ENCODE measurements at places on chromosomes 7 and 10. TPM values are rescaled to one million over a fixed set of nuclear protein-coding genes. Genes with fewer than 3 reads are reported as not detected.

Gene ELOVL3
- not detected for polyA plus RNA-seq

Gene C7orf57
- not detected for polyA plus RNA-seq

Gene NPTX2
- polyA plus RNA-seq, result 5.8 TPM

Gene H2BK1
- not detected for polyA plus RNA-seq

Gene CEP55
- 1.1 TPM for polyA plus RNA-seq

Gene PDCD4
- polyA plus RNA-seq, result 309 TPM

Gene CTAGE4
- polyA plus RNA-seq, result 16.5 TPM

Gene AKR1C4
- 2.0 TPM for polyA plus RNA-seq

Gene FBXO24
- polyA plus RNA-seq, result not detected

Gene SCIN
- 3.3 TPM for polyA plus RNA-seq

Gene FZD8
- 0.27 TPM for polyA plus RNA-seq

Gene TFPI2
- not detected for polyA plus RNA-seq

Gene GHRHR
- not detected for polyA plus RNA-seq

Gene ARHGAP21
- polyA plus RNA-seq, result 34.4 TPM

Gene GIMAP6
- 28.1 TPM for polyA plus RNA-seq

Gene NUTM2A
- not detected for polyA plus RNA-seq

Gene CFTR
- 23.5 TPM for polyA plus RNA-seq

Gene PPP1R17
- not detected for polyA plus RNA-seq

Gene CPN1
- polyA plus RNA-seq, result 0.99 TPM

Gene HHEX
- polyA plus RNA-seq, result 3.5 TPM

Gene GPNMB
- polyA plus RNA-seq, result 10.8 TPM

Gene ZNF25
- polyA plus RNA-seq, result 4.6 TPM
